ENCODE measurements at places on chromosomes 7 and 10. TPM values are rescaled to one million over a fixed set of nuclear protein-coding genes. Genes with fewer than 3 reads are reported as not detected.

AKR1C4 gene
- total RNA-seq: not detected

UCMA gene
- total RNA-seq: not detected

- H3K4me3 ChIP-seq: no peak overlapping the region
- no peak overlapping the region for H3K27ac ChIP-seq
- no peaks in the 10 kb centered on the region for H3K27me3 ChIP-seq
- no peaks in the 10 kb centered on the region for H3K36me3 ChIP-seq
- no peak for DNase-seq
Observed at GRCh38 chr7:136523571-136523970, 344.9 kb upstream of the CHRM2 start.

- H3K4me3 ChIP-seq: no peak overlapping the region
- H3K27me3 ChIP-seq: no peaks in the 10 kb centered on the region
- no peaks in the 10 kb centered on the region for H3K36me3 ChIP-seq
Observed at GRCh38 chr10:84185526-84186175, 8.7 kb upstream of the CDHR1 start.

- no peak overlapping the region for H3K27ac ChIP-seq
- H3K4me1 ChIP-seq: peaks cover 39% of the 10 kb centered on the region
- peaks cover 12% of the 10 kb centered on the region for H3K36me3 ChIP-seq
- H3K4me3 ChIP-seq: no peak overlapping the region
- DNase-seq: no peak
Observed at GRCh38 chr7:73681031-73681430, 2.2 kb downstream of the DNAJC30 start.

GNGT1 gene
- total RNA-seq: not detected

NODAL gene
- total RNA-seq: not detected

- peaks cover 48% of the 10 kb centered on the region for H3K4me1 ChIP-seq
- H3K27me3 ChIP-seq: no peaks in the 10 kb centered on the region
- no peak for DNase-seq
- H3K4me3 ChIP-seq: no peak overlapping the region
Observed at GRCh38 chr10:35416619-35417312, 80.5 kb downstream of the CCNY start.

DNA sequence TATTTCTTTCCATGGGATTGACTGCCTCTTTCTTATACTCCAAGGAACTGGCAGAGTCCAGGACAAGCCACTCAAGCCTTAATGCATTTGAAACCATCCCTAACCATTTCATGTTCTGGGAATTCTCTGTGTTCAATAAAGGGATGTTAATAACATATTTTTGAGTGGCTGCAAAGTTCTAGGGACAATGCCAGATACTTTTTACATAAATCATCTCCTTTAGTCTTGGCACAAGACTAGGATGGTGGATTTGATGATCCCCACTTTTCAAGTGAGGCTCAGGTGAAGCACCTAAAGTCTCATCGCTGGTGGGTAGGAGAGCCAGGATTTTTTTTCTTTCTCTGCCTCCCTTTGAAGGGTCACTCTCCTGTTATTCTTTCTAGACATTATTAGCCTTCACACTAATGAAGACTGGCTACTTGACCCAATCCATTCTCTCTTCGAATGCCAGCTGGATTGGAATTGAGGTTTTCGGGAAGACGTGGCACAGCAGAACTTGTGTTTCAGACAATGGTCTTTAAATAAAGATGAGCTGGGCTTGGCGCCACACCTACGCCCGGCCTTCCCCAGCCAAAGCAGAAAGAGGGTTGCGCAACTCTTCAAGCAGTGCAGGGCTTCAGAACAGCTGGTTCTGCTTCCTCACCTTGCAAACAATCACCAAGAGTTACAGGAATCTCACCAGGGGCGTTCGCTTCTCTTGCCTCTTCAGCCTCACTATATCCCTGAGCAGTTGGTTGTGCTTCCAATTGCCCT is 73.8 kb upstream of the BMPER start:
- no peaks in the 10 kb centered on the region for H3K27me3 ChIP-seq
- H3K27ac ChIP-seq: no peak overlapping the region
- H3K4me1 ChIP-seq: no peaks in the 10 kb centered on the region
- H3K4me3 ChIP-seq: no peak overlapping the region
- H3K36me3 ChIP-seq: no peaks in the 10 kb centered on the region

SPAM1 gene
- not detected for total RNA-seq

DNA sequence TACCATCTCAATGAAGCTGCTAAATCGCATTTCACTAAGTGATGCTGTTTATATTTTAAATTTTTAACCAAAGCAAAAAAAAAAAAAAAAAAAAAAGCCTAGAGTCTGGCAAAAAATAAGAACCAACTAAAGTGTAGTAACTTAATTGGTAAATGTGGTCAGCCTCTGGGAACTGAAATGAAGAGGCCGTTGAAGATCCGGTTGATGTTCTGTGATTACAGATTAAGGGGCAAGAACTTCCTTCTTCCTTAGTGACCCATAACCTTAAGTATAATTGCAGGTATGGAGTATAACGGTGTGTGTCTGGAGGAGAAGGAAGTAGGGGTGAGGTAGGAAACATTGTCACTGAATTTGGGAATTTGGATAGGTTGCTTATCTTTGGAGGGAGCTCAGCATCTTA is 7.7 kb upstream of the SRGN start:
- no peak overlapping the region for H3K27ac ChIP-seq
- H3K27me3 ChIP-seq: no peaks in the 10 kb centered on the region
- H3K4me3 ChIP-seq: no peak overlapping the region
- H3K4me1 ChIP-seq: no peaks in the 10 kb centered on the region

CALHM3 gene
- not detected for total RNA-seq

CCL24 gene
- not detected for total RNA-seq

GRCh38 chr10:1242975-1243374 is 186.8 kb downstream of the WDR37 start:
- no peak for DNase-seq
- no peaks in the 10 kb centered on the region for H3K36me3 ChIP-seq
- H3K4me3 ChIP-seq: no peak overlapping the region

CDK1 gene
- 0.75 TPM for total RNA-seq

DNA sequence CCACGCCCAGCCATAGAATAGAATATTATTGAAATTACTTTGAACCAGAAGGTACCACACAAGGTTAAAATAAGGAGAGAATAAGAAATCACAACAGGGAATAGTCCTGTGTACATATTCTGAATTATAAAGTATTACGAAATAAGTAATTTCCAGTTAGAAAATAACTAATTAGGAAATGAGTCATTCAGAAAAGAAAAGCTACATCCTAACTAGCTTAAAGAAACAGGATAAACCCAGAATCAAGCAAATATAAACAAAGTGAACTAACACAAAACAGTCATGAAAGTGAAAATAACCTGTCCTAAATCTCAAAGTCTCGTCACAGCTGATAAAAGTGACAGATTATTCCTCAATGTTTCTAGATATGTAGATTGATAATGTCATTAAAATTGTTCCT is 74.8 kb upstream of the NEBL start:
- no peaks in the 10 kb centered on the region for H3K4me1 ChIP-seq
- H3K4me3 ChIP-seq: no peak overlapping the region
- no peaks in the 10 kb centered on the region for H3K36me3 ChIP-seq

GRCh38 chr10:74925291-74925690 is 98.9 kb downstream of the KAT6B start:
- DNase-seq: no peak
- H3K4me1 ChIP-seq: peaks cover 11% of the 10 kb centered on the region
- H3K27me3 ChIP-seq: no peaks in the 10 kb centered on the region
- H3K36me3 ChIP-seq: no peaks in the 10 kb centered on the region

DNA sequence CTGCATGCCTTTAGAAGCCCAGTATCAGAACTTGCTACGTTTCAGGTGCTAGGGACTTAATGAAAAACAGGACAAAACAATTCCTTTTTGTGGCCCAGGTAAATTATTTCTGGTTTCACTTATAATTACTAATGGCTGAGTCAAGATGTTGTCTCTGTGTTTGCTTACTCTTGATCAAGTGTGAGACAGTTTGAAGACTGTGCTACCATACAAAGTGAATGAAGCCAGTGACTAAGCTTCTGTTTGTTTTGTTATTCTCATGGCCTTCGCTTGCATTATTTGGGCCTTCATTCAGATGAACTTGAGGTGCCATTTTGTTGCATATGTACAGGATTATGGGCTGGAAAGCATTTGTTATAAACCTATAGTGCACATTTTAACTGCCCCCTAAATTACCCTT is 17.9 kb downstream of the SMNDC1 start:
- DNase-seq: no peak
- no peaks in the 10 kb centered on the region for H3K27me3 ChIP-seq
- H3K27ac ChIP-seq: no peak overlapping the region
- H3K4me3 ChIP-seq: no peak overlapping the region

ANKRD61 gene
- total RNA-seq: not detected

GRCh38 chr7:22447762-22448161 is 52.2 kb downstream of the STEAP1B start:
- no peak for DNase-seq
- H3K27me3 ChIP-seq: peaks cover 17% of the 10 kb centered on the region
- no peaks in the 10 kb centered on the region for H3K36me3 ChIP-seq
- peaks cover 5% of the 10 kb centered on the region for H3K4me1 ChIP-seq

DNA sequence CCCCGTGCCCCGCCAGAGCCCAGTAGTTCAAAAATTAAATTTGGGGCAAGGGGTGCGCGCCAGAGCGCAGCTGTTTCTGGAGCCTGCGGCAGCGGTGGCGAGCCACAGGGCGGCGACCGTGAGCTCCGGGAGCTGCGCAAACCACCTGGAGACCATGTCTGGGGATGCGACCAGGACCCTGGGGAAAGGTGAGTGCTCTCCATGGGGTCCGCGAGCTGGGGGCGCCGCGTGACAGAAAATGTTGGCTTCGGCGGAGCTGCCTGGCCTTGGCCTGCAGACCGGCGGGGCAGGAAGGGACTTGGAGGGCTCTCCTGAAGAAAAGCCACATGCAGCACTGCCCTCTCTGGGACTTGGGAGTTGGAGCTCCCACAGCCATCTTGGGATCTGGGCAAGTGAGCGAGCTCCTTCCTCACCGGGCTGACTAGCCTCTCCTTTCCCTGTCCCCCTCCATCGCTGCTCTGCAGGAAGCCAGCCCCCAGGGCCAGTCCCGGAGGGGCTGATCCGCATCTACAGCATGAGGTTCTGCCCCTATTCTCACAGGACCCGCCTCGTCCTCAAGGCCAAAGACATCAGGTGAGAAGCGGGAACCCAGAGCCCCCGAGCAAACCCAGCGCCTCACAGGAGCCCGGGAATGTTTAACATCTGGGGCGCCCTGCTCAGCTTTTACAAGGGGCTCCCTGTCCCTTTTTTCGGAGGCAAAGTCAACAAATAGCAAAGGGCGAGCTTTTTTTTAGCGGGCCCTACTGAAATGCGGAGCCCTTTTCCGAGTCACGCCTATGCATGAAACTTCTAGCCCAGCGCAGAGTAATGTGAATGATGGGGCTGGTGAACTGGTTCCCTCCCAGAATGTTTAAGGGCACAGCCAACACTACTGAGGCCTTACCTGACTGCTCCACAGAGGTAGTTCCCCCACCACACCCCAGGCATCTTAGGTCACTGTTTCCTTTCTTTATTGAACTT is 6.1 kb downstream of the GSTO2 start:
- no peaks in the 10 kb centered on the region for H3K36me3 ChIP-seq
- peaks cover 9% of the 10 kb centered on the region for H3K4me1 ChIP-seq
- peak; percentile 19 for DNase-seq
- H3K27me3 ChIP-seq: peaks cover 7% of the 10 kb centered on the region

DNA sequence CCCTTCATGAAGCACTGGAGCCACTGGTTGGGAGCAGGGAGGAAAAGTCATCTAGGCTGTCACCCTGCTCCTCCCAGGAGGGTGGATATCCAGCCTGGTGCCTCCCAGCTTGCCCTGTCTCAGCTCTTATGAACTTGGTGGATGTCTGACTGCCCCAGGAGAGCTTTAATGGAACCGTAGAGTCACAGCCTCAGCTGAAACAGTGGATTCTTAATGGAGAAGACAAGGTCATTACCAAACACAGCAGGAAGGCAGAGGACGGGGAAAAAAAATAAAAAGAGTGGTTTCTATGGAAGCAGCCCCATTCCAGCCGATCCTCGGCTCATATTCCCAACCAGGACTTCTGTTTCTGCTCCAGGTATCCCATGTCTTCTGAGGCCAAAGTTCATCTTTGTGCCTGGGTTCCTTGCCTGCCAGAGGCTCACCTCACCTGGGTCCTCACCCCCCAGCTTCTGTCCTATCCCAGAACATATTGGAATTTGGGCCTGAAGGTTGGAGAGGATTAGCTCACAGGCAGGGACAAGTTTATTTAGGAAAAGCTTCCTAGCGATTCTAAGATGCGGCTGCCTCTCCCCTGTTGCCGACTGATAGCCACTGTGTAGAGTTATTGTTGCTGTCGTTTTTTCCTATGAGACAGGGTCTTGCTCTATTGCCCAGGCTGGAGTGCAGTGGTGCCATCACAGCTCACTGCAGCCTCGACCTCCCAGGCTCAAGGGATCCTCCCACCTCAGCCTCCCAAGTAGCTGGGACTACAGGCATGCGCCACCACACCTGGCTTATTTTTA is 15.6 kb downstream of the CCL26 start:
- no peaks in the 10 kb centered on the region for H3K4me1 ChIP-seq
- H3K27ac ChIP-seq: no peak overlapping the region
- no peaks in the 10 kb centered on the region for H3K27me3 ChIP-seq
- no peak overlapping the region for H3K4me3 ChIP-seq
- no peak for DNase-seq
